ENCODE measurements at places on chromosomes 16 and 17.

- DNase-seq, result no peak
Measured at GRCh38 chr17:40975516-40975915, 8.6 kb downstream of the KRT40 start.

GRCh38 chr17:73379826-73380225 is 68.0 kb upstream of the CDC42EP4 start:
- no peak for DNase-seq

- peak; percentile 85 for DNase-seq
Measured at GRCh38 chr17:76276461-76277299, 11.5 kb downstream of the UBALD2 start.

DNA sequence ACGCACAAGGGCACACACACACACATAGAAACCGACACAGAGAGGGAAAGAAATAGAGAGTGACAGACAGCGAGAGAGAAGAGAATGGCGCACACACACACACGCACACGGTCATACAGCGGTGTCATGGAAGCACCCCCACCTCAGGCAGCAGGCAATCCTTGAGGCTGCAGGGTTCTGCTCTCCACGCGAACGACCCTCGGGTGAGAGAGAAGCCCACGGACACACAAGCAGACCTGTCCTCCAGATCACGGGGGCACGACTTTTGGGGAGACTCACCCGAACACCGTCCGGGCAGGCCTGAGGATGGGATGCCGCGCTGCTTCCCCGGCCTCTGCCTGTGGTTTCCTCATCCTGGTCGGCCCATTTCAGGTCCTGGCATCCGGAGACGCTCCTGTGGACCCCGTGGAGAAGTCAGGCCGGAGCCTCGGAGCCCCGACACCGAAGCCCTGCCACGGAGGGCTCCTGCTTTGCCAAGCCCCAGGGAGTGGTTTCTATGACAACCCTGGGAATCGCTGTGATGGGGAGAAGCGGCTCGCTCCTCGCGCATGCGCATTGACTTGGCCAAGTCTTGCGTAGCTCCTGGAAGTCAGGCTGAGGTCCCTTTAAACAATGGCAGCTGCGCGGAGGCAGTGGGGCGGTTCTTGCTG is 118.2 kb upstream of the KCNJ18 start:
- no peak for DNase-seq

DNA sequence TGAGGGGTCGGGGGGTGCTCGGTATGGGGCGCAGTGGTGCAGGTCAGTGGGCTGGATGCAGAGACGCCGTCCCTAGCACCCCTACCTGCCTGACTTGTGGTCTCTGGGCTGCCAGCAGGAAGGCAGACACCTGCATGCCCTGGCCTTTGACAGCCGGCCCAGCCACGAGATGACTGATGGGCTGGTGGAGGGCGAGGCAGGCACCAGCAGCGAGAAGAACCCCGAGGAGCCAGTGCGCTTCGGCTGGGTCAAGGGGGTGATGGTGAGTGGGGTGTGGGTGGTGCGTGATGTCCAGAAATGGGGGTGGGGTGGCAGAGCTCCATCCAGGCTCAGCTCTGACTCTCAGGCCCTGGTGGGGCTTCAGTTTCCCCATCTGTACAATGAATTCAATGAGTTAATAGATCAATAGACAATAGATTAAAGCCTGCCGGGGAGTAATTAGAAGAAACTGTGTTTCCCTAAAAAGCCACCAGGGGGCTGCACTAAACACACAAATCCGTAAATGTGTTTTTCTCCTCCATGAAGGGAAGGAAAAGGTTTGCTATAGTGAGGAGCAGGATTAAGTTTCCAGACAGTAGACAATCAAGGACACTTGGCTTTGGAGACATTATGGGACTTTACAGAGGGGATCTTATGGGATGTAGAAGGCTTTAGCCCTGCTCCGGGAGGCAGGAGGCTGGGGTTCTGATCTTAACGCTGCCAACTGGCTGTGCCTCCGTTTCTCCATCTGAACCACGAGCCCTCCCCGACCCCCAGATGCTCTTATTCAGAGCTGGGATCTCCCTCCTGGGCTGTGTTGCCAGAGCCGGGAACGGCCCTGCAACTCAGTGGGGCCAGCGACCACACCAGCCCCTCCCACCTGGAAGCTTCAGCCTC is 2.2 kb downstream of the SLC12A3 start:
- DNase-seq, result peak; percentile 87

DNA sequence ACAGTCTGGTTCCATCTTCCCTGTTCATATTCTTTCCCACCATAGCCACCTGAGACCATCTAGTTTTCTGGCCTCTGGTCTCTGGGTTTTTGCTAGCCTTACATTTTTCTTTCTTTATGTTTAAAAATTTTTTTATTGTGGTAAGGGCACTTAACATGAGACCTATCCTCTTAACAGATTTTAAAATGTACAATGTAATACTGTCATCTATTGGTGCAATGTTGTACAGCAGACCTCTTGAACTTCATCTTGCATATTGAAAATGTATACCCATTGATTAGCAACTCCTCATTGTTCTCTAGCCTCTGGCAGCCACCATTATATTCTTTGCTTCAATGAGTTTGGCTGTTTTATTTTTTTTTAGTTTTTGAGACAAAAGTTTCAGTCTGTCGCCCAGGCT is 39.2 kb downstream of the ITGAM start:
- DNase-seq, result no peak

- DNase-seq, result no peak
Measured at GRCh38 chr16:15450624-15451023, 16.2 kb downstream of the BMERB1 start.

- no peak for DNase-seq
Measured at GRCh38 chr16:78570399-78571141, 471.1 kb downstream of the WWOX start.

DNA sequence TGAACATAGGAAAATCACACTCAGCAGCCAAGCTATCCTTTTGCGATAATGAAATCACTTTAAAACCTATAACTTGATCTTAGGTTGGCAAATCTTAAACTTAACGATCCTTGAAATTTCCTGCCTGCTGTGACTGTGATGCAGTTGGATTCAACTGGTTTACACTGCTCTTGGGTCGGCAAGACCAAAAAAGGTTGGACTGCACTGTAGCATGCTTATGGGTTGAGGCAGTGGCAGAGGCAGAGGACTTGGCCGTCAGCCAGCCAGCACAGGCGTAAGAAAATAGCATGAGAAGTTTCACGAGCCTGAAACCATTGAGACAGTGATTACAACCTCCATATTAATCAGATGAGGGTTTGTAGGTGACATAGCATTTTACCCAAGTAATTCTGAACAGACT is 21.4 kb downstream of the WSB1 start:
- DNase-seq, result peak; percentile 83

DNA sequence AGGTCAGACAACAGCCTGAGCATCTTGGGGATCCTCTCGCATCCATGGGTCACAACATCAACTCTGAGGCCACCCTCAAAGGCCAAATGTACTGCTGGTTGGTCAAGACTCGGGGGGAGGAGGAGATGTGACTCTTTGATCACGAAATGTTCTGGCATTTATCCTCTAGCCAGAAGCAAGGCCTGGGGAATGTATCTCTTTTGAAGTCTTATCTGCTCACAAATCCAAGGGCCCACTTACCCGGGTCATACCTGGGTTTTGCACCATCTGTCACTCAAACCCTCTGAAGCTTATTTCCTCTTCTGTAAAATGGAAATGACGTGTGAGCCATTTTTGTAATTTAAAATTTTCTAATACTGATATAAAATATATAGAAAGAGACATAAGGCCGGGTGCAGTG is 13.2 kb downstream of the CA7 start:
- no peak for DNase-seq

DNA sequence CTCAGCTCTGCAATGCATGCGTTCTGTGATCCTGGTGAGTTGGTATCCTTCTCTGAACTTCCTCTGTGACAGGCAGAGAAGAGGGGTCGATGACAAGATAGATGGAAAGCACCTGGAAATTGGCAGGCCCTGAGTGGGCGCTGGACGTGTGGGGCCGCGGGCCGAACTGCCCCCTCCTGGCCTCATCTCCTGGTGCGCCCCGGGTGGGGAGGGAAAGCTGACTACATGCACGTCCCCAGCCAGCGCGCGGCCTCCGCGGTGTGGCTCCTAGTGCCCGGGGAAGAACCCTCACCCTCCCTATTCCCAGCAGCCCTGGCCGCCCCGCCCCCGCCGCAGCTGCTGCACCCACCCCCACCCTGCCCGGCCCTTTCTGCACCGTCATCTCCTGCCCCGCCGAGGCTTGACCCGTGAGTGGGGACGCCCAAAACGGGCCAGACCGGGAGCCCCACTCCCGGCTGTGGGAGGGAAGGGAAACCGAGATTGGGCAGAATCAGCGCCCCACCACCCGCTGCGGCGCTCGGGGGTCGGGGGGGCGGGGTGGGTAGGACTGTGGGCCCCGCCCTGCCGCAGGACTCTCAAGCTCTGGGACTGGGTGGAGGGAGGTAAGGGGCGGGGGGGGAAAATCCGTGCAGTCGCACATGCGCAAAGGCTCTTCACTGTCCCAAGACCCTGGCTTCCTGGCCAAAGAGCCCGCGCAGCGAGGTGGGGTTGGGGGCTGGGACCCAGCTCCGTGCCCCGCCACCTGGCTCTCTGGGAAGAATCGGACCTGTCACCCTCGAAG is at the start of gene NOL3:
TSS of gene NOL3 (plus strand) at position 371 of the 781 bp plus-strand sequence.
- peak; percentile 93 for DNase-seq

- peak; percentile 54 for DNase-seq
Measured at GRCh38 chr17:50863221-50863843, 2.8 kb downstream of the TOB1 start.

GRCh38 chr16:79411357-79411756 is 189.2 kb downstream of the MAF start:
- DNase-seq, result no peak

GRCh38 chr17:77471984-77472461 is 331.3 kb downstream of the SEC14L1 start:
- peak; percentile 91 for DNase-seq

DNA sequence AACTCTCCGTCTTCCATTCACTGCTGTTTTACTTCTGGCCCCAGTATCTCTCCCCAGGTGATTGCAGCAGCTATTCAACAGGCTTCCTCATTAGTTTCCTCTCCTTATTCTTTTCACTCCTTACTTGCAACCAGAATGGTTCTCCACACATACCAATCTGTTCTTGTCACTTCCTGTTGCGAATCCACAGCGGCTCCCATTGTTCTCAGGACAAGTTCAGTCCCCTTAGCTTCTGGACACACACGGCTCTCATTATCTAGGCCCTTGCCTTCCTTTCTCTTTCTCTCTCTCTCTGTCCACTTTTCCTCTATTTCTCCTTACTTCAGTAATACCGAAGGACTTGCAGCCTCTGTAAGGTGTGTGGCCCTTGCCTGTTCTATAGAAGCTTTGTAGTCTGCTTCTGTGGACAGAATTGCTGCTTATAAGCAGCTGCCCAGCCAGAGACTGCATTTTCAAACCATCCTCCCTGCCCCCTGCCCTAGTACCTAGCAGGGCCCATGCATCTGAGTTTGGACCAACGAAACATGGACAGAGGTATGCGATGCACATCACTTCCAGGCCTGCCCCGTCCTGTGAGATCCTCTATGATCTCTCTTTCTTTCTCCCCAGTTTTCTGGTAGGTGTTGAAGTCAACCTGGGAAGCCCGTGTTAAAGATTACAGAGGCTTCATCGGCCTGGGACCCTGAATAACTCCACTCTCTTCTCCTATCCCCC is 45.7 kb downstream of the VAT1L start:
- DNase-seq, result no peak

DNA sequence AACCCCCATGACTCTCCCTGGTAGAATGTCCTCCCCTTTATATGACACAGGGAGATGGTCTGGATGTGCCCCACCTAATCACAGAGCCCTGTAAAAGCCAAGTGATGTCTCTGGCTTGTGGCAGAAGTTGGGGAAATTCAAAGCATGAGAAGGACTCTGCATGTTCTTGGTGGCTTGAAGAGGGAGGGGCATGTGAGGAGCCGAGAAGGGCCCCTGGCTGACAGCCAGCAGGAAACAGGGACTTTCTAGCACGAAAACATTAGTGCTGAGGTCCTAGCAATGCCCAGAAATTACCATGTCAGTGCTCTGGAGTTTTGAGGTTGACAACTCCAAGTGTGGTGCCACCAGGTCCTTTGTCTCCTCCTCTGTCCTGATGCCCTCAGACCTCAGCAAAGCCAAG is 75.9 kb downstream of the USP22 start:
- DNase-seq, result no peak

DNA sequence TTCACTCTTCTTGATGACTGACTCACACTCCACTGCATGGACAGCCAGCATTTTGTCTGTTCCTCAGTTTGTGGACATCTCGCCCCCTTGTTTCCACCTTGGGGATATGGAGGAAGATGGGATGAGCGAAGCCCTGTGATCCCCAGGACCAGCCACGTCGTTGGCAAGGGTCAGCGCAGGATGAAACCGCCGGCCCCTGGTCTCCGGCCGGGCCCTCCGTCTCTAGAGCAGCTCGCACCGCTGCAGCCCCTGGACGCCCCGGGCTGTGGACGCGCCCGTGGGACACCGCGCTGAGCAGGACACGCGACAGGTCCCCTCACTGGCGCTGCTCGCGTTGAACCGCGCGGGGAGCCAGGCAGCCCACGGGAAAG is 604 bp upstream of the ZC3H18 start:
- DNase-seq, result no peak

DNA sequence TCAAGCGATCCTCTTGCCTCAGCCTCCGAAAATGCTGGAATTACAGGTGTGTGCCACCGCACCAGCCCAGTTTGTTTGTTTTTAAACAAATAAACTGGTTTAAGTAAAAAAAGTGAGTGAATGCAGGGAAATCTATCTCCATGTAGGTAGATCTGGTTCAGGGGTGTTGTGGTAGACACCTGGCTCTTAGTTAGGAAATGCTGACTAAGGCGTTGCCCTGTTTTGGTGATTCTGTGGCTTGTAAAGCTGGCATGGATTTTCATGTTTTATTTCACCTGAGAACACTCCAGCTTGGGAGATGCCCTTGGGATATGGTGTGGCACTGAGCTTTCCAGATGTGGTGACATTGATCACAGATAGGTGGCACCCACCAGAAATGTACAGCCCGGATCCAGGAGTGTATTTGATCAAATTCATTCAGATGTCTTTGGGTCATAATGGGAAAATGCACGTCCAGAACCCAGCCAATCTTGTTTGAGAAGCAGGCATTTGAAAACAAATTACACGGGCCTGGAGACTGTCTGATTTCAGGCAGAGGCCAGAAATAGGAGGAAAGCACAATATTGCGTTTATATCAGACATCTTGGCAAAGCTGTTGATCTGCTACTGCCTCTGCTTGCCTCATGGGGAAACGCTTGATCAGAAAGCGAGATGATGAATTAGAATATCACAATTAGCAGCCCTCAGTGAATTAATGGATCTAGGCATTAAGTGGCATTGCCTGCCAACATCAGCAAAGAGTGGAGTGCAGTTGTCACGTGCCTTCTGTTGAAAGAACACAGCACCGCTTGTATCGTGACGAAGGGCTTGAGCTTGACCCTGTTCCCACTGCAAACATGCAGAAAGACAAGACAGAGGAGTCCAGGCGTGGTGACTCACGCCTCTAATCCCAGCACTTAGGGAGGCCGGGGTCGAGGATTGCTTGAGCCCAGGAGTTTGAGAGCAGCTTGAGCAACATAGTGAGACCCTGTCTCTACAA is 7.3 kb upstream of the IL34 start:
- peak; percentile 40 for DNase-seq

DNA sequence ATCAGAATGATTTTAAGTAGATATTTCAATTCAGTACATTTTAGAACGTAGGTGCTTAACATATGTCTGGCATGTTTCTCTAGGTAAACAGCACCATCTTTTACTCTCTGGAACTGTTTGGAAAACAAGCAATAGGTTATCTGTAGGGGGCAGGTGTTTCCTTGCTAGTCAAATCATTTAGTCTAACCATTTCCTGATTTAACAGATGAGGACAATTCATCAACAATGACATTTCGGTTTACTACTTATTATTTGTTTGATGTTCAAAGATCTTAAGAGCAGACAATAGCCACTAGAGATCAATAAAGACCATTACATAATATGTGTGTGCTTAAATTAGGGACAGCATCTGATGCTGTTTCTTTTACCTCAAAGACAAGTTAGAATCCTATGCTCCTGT is 173.1 kb downstream of the CEP112 start:
- DNase-seq, result no peak

Measured in adipocyte (in vitro differentiated cells).